ENCODE measurements at places on chromosomes 4 and X. TPM values are rescaled to one million over a fixed set of nuclear protein-coding genes. Genes with fewer than 3 reads are reported as not detected.

DNA sequence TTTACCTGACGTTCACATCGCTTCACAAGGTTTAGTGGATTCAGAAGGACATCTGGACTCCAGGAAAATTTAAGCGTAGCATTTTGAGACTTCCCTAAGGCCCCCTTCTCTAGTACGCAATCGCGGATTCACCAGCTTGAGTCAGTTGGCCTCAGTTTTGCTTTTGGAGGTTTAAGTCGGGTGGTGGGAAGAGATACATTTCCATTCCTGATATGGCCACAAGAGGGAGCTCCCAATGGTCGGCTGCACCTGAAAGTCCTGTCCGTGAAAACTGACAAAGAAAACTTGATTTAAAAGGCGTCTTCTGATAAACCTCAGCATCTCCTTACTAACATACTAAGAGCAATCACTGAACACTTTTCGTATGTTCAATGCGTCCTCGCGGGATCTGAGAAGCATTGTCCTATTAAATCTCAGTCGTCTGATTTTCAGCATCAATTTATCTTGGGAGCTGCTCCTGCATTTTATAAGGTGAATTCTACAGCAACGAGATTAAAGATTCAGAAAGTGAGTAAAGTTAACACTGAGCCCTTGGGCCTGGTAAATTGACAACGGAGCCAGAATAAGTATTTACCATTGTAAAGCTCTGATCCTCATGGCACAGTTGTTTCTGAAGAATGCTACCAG lies 50.6 kb downstream of the LGI2 start:
- H3K36me3 ChIP-seq: no peaks in the 10 kb centered on the region
- H3K4me1 ChIP-seq: peaks cover 8% of the 10 kb centered on the region
- peak; percentile 81 for DNase-seq
- H3K27me3 ChIP-seq: no peaks in the 10 kb centered on the region

DNA sequence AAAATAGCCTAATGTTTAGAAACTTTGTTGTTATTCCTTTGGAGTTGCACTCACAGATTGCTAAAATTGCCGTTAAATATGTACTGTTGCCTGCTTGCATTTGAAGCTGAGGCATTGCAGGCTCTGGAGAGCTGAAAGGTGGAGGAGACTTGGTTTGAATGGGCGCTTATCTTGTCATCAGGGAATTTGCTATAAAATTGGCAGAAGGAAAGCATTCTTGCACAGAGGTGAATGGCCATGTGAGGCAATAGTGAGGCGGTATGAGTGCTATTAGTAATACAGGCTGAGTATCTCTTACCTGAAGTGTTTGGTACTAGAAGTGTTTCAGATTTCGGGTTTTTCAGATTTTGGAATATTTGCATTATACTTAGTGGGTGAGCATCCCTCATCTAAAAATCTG lies 41.3 kb downstream of the TRAPPC11 start:
- peaks cover 53% of the 10 kb centered on the region for H3K36me3 ChIP-seq
- no peak overlapping the region for H3K4me3 ChIP-seq
- H3K27me3 ChIP-seq: no peaks in the 10 kb centered on the region
- no peaks in the 10 kb centered on the region for H3K4me1 ChIP-seq
- no peak overlapping the region for H3K27ac ChIP-seq

DNA sequence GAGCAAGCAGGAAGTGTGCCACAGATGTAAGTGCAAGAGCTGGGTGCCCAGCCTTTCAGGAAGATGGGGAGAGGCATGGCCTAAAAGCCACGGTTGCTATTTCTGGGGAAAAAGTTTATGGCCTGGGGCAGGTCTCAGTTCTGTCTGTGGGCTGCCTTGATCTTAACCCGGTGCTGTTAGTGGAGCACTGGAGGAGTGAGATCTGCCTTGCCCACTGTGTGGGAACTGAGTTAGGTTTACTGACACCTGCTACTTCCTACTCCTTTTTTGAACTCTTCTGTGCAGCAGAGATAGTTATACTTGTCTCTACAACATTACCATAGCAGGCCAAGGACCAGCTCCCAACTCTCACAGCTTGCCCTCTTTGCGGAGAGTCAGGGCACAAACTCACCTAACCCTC lies 76.5 kb downstream of the ITM2A start:
- no peaks in the 10 kb centered on the region for H3K36me3 ChIP-seq
- no peak overlapping the region for H3K4me3 ChIP-seq
- no peak for DNase-seq
- no peaks in the 10 kb centered on the region for H3K27me3 ChIP-seq

DNA sequence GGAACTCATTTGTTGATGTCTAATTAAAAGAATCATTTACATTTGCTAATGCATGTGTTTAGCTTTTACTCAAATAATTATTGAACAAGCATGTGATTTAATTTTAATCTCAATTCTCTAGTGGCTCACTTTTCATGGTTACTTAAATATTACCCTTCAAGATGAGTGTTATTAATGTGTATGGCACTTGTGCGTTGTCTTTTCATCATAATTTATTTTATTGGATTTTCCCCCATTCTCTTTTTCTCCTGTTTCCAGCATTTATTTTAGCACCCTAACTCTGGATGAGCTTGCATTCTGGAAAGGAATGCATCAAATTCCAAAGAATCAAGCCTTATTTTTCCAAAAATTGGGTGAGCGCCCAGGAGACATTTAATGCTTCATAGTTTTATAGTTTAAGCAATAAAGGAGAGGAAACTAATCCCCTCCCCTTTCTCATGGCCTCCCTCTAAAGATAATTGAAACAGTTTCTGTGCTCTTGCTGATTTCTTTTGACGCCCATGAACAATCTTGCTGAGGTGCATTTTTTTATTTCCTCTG lies 191.1 kb upstream of the FAT4 start:
- no peaks in the 10 kb centered on the region for H3K27me3 ChIP-seq
- DNase-seq: no peak
- H3K4me3 ChIP-seq: no peak overlapping the region
- H3K36me3 ChIP-seq: no peaks in the 10 kb centered on the region
- no peak overlapping the region for H3K27ac ChIP-seq
- no peaks in the 10 kb centered on the region for H3K4me1 ChIP-seq

- no peak overlapping the region for H3K4me3 ChIP-seq
- H3K4me1 ChIP-seq: no peaks in the 10 kb centered on the region
- H3K27me3 ChIP-seq: no peaks in the 10 kb centered on the region
- H3K36me3 ChIP-seq: no peaks in the 10 kb centered on the region
- no peak overlapping the region for H3K27ac ChIP-seq
- no peak for DNase-seq
Measured at GRCh38 chr4:172950990-172951389, 217.6 kb upstream of the GALNT7 start.

EPHA5 gene
- 0.15 TPM for total RNA-seq

SMR3B gene
- total RNA-seq: not detected

L1CAM gene
- 1.1 TPM for total RNA-seq
